ENCODE measurements at places on chromosomes 3 and 15. TPM values are rescaled to one million over a fixed set of nuclear protein-coding genes. Genes with fewer than 3 reads are reported as not detected.

DNA sequence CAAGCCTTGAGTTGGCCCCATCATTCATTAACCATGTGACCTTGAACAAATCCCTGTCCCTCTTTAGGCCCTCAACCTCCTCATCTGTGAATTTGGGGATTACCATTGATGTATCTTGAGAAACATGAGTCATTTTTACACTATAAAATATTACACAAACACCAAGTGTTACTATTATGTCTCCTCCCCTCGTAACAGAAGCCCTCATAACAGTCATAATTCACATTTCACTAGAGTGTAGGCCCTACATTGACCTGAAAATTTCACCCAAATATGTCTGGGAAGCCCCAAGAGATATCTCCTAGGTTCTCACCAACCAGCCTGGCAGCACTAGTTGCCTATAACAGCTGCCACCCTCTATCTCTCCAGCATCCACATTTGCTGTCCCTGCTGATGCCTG is 15.8 kb upstream of the SLC6A1 start:
- no peak overlapping the region for H3K4me3 ChIP-seq
- DNase-seq = no peak
- no peaks in the 10 kb centered on the region for H3K4me1 ChIP-seq
- no peaks in the 10 kb centered on the region for H3K36me3 ChIP-seq
- no peak overlapping the region for H3K27ac ChIP-seq
- peaks cover 23% of the 10 kb centered on the region for H3K27me3 ChIP-seq

DNA sequence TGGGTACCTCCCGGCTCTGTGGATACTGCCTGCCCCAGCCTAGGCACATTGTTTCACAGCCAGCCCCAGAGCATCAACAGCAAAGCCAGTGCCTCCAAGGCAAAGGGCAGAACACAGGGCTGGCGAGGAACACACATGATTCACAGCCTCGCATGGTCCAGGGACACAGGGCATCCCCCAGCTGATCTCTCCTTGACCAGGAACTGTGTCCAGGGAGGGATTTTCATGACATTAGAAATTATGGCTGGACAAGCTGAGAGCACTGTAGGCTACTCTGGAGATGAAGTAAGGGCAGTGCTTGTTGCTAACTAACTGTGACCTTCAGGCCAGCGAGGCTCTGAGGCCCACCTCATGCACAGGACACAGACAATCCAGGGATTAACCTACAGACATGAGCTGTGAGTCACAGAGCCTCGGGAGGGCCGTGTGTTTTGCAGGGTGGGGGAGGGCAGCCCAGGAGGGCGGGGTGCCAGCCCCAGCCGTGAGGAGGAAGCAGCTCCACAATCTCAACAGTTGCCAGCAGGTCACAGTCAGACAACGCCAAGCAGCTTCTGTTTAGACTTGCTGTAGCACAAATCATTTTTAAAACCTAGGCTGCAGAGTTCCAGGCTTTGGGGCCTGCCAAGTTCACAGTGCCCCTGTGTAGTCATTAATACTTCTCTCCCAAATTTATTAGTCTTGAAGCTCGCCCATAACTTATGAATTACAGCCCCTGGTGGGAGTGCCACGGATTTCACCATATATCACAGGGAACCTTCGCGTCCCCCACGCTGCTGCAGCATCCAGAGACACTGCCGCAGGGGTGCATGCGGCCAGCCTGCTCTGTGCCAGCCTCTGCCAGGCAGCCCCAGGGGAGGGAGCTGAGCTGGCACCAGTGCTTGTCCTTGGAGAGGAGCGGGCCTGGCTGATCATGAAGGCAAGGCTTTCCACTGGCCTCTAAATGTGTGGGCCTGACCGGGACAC is 114.7 kb downstream of the ETFA start:
- H3K4me3 ChIP-seq = no peak overlapping the region
- no peak overlapping the region for H3K27ac ChIP-seq
- peaks cover 26% of the 10 kb centered on the region for H3K27me3 ChIP-seq

GRCh38 chr3:69890691-69891090 is 108.8 kb upstream of the SAMMSON start:
- no peaks in the 10 kb centered on the region for H3K27me3 ChIP-seq
- no peak for DNase-seq
- no peaks in the 10 kb centered on the region for H3K4me1 ChIP-seq
- no peak overlapping the region for H3K27ac ChIP-seq
- no peak overlapping the region for H3K4me3 ChIP-seq

The ISLR2 gene
- total RNA-seq = 1.3 TPM

The TGM5 gene
- not detected for total RNA-seq

DNA sequence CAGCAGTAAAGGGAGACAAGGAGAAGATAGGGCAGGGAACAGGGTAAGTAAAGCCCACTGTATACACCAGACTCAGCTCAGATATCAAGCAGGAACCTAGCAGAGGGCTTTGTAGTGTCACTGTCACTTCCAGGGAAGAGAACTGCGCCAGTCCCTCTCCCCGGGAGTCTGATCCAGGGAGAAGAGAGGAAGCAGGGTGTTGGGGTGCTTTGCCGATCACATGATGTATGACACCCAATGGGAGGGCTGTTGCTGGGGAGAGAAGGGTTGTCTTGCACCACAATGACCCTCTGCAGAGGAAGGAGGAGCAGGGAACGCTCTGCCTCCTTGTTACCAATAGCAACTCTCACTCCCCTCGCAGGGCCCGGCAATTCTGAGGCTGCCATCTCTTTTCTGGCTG is 147.2 kb upstream of the SLC2A2 start:
- H3K4me3 ChIP-seq = no peak overlapping the region
- no peaks in the 10 kb centered on the region for H3K4me1 ChIP-seq
- H3K36me3 ChIP-seq = no peaks in the 10 kb centered on the region
- H3K27ac ChIP-seq = no peak overlapping the region
- no peaks in the 10 kb centered on the region for H3K27me3 ChIP-seq

DNA sequence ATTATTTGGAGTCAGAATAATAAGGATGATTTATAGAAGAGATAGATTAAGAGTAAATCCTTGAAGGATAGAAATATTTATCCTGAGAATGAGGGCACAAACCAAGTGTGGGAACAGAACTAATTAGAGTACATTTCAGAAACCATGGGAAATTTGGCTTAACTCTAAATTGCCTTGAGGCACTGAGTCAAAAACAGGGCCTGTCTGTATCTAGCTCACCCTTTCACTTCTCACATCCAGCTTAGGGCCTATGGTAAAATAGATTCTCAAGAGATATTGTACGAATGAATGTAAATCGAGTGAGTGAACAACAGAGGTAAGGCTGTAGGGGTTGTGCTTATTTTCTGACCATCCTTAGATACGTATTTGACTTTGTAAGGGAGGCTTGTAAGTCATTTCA is 586.1 kb upstream of the DPPA4 start:
- H3K27ac ChIP-seq = no peak overlapping the region
- no peaks in the 10 kb centered on the region for H3K36me3 ChIP-seq
- DNase-seq = no peak
- H3K4me1 ChIP-seq = no peaks in the 10 kb centered on the region
- no peak overlapping the region for H3K4me3 ChIP-seq
- H3K27me3 ChIP-seq = no peaks in the 10 kb centered on the region

The PLA2G4E gene
- total RNA-seq = 1.2 TPM

The LIPH gene
- total RNA-seq = 76.0 TPM

DNA sequence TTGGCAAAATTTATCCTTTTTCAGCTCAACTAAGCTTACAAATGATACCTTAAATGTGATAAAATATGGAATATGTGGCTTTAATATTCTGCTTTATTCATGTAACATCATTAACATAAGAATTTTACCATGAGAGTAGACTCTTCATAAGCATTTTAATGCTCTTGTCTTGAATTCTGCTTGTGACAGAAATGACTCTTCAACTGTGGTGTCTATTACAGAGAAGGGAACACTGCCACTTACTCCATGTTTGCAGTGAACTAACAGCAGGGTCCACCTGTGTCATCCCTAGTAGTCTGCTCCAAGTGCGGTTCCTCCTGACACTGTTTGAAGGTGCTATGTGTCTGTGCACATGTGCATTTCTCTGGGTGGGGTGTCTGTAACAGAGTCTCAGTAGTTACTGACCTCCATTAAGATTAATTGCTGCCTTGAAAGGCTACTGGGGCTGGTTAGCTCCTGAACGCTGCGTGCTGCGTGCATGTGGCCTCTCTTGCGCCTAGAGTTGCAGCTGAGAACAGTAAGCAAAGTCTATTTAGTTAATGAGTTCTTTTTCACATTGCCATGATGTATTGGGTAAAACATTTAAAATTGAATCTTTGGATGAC is 8.3 kb downstream of the LSM3 start:
- no peak overlapping the region for H3K4me3 ChIP-seq
- peaks cover 66% of the 10 kb centered on the region for H3K36me3 ChIP-seq
- DNase-seq = no peak
- no peaks in the 10 kb centered on the region for H3K4me1 ChIP-seq
- H3K27ac ChIP-seq = no peak overlapping the region

DNA sequence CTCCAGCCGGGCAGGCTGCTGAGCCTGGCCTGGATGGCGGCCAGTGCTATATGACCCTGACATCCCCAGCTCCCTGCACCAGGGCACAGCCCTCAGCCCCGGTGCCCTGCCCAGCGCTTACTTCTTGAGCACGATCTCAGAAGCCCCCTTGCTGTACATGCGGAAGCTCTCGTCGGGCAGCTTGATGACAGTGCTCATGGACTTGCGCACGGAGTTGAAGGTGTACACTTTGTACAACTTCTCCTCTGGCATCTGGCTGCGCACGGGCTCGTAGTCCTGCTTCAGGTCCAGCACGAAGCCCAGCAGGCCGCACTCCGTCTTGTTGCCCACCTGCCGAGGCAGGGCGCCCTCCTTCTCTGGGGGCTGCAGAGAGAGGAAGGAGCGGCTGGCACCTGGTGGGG is 38.8 kb upstream of the SEC13 start:
- no peaks in the 10 kb centered on the region for H3K4me1 ChIP-seq
- H3K27ac ChIP-seq = no peak overlapping the region
- no peaks in the 10 kb centered on the region for H3K36me3 ChIP-seq

DNA sequence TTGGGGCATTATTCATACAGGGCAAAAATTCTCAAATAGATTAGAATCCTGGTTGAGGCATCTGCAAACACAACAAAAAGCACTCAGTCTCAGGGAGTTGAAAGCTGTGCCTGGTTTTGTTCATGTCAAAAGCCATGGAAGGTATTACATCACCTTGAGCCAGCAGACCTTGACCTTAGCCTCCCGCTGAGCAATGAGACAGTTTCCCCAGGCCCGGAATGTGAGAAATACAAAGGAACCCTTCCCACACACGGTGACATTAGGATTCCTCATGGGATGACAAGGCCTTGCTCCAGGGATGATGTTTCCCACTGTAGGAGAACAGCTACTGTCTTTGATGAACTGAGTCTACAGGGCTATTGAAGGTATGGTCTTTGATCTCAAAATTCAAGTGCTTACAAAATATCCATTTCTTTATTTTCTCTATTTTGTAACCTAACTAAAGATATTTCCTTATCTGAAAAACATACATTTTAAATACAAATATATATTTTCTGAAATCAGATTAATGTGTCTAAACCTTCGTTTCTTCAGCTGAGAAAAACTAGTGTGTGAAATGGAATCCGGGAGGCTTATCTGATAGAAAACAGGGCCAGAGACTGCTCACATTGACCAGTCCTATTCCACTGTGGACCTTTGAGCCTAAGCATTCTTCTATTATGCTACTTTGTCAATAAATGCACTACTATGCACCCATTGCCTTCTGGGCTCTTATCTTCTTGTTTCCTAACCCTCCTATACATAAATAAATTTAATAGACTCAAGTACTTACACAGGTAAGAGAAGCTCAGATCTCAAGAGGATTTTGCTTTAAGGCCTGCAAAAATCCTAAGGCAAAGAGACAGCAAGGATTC is 298.2 kb downstream of the KBTBD8 start:
- H3K4me1 ChIP-seq = no peaks in the 10 kb centered on the region
- no peak overlapping the region for H3K27ac ChIP-seq
- no peak for DNase-seq
- H3K36me3 ChIP-seq = no peaks in the 10 kb centered on the region
- no peaks in the 10 kb centered on the region for H3K27me3 ChIP-seq

GRCh38 chr15:69457304-69458280 is 5.0 kb downstream of the RPLP1 start:
- peaks cover 24% of the 10 kb centered on the region for H3K4me1 ChIP-seq
- H3K4me3 ChIP-seq = no peak overlapping the region
- DNase-seq = no peak
- H3K36me3 ChIP-seq = no peaks in the 10 kb centered on the region
- H3K27me3 ChIP-seq = no peaks in the 10 kb centered on the region

The CCR1 gene
- total RNA-seq = 84.5 TPM

The CHRNB4 gene
- not detected for total RNA-seq

- no peak overlapping the region for H3K27ac ChIP-seq
- peaks cover 40% of the 10 kb centered on the region for H3K4me1 ChIP-seq
- no peak for DNase-seq
These were observed 7.8 kb upstream of the SUMF1 start for GRCh38 chr3:4474683-4475490.

The GHSR gene
- not detected for total RNA-seq

The HDC gene
- total RNA-seq = 4.6 TPM

- DNase-seq = no peak
- H3K4me3 ChIP-seq = no peak overlapping the region
These were observed 24.4 kb downstream of the PTPN23 start for GRCh38 chr3:47404955-47405790.

DNA sequence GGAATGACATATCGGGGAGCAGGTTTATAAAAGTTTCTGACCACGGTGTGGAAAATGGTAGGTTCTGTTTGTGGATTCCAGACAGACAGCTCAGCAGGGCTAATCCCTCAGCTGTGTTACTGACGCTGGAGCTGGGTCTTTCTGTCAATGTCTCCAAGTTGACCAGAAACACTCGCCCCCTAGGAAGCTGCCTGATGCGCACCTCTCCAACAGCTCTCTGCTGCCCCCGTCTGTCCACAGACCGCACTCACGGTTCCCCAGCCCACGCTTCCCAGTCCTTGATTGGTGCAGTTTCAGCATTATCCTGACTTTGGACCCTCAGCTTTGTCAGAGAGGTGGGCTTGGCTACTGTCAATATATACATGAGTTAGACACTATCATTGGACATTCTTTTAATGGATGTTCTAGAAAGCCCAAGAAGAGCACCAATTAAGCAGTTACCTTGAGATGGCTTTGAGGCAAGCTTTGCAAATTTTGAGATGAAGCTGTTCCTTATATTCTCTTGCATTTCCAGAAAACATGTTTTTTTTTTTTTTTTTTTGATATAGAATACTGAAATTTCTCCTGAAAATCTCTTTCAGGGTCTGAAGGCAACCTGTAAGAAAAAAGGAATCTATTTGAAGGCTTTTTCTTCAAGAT is 98.9 kb upstream of the TBC1D5 start:
- no peak overlapping the region for H3K27ac ChIP-seq
- peak; percentile 56 for DNase-seq
- no peaks in the 10 kb centered on the region for H3K4me1 ChIP-seq
- H3K36me3 ChIP-seq = no peaks in the 10 kb centered on the region
- H3K27me3 ChIP-seq = no peaks in the 10 kb centered on the region
